ENCODE measurements at places on chromosomes 6 and 20.
A peak's percentile ranks its signal among the peaks of the same experiment; 100 is the strongest.

DNA sequence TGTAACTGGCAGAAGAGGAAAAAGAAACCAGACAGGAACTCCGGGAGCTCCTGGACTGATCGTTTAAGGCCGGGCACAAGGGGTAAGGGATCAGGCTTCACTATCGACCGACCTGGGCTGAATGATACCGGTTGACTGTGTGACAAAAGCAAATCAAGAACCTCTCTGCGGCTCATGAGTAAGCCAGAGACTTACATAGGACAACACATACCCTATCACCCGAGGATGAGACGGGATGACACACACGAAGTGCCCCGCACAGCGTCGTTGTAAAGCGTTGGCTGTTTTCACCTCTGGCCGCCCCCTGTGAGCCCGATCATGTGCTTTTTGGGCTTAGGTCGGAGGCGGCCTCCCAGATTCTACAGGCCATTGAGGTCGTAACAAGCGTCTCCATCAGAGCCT is 695 bp upstream of the TGIF2 start:
- DNase-seq = no peak

- DNase-seq = peak; percentile 19
These were observed 7.5 kb upstream of the CCDC28A start for GRCh38 chr6:138765896-138766655.

DNA sequence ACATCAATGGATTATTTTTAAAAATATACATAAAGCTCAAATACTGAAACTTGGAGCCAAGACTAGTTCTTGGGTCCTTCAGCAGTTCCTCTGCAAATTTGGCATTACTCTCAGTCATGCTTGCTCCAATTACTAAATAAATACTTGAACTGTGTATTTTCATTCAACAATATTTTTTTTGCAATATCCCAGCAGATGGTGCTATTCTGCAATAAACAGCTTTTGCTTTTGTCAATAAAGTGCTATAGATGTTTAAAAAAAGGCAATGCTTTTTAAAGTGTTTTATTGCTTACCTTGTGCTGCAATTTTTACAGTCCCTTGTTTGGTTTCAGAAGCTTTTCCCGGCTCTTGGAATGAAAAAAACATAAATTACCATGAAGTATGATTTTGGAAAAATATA is 243.4 kb downstream of the TRDN start:
- DNase-seq = peak; percentile 79

- no peak for DNase-seq
These were observed 30.5 kb downstream of the CNR1 start for GRCh38 chr6:88135578-88136114.

DNA sequence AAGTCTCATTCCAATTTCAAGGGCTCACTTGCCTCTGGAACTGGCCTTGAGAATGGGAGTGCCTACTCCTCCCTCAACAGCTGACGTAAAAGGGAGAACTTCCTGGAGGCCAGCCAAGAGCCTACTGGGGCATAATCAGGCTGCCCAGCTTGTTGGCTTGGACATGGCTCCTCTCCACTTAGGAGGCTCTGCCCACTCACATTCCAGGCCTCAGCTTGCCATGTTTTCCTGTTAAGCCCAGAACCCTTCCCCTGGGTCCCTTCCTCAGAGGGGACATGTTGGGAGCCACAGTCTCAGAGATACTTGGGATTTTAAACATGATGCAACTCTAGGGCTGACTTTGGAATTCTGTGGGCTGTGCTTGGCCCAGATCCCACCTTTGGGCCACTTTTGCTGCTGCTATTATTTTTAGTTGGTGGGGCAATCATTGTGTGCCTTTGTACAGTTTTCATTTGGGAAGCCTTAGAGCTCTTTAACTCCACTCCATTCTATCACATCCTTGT is 31.5 kb upstream of the ADTRP start:
- DNase-seq = peak; percentile 1

DNA sequence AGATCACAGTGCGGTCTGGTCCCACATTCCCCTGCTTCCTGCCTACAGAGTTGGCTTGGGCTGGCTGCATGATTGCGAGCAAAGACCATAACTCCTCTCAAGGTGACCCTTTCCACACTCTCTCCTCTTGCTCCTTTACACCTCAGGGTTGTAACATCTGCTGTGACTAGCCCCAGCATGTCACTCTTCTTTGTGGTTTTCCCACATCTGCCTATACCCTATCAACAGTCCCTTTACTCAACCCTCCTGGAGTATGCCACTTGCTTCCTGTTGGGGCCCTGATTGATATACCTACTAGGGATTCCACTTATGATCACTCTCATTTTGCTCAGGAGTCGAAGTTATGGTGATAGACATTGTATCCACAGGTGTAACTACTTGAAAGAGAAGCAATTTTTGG is 58.9 kb upstream of the SGK1 start:
- no peak for DNase-seq

GRCh38 chr20:43939762-43940121 is 25.1 kb downstream of the TOX2 start:
- DNase-seq = no peak

- no peak for DNase-seq
These were observed 102.8 kb downstream of the NRSN1 start for GRCh38 chr6:24228681-24229255.

GRCh38 chr6:55853008-55854001 is 22.1 kb downstream of the BMP5 start:
- no peak for DNase-seq

DNA sequence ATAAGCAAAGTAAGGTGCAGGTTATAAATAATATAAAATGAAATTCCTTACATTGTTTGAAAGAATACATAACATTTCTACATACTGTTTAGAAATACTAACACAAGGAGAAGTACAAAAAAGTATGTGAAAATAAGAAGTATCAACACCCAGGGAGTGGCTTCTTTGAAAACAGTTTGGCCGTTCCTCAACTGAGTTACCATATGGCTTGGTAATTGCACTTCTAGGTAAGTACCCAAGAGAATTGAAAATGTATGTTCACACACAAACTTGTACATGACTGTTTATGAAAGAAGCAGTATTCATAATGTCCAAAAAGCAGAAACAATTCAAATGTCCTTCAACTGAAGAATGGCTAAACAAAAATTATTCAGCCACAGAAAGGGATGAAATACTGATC is 30.7 kb downstream of the PAK5 start:
- DNase-seq = no peak

DNA sequence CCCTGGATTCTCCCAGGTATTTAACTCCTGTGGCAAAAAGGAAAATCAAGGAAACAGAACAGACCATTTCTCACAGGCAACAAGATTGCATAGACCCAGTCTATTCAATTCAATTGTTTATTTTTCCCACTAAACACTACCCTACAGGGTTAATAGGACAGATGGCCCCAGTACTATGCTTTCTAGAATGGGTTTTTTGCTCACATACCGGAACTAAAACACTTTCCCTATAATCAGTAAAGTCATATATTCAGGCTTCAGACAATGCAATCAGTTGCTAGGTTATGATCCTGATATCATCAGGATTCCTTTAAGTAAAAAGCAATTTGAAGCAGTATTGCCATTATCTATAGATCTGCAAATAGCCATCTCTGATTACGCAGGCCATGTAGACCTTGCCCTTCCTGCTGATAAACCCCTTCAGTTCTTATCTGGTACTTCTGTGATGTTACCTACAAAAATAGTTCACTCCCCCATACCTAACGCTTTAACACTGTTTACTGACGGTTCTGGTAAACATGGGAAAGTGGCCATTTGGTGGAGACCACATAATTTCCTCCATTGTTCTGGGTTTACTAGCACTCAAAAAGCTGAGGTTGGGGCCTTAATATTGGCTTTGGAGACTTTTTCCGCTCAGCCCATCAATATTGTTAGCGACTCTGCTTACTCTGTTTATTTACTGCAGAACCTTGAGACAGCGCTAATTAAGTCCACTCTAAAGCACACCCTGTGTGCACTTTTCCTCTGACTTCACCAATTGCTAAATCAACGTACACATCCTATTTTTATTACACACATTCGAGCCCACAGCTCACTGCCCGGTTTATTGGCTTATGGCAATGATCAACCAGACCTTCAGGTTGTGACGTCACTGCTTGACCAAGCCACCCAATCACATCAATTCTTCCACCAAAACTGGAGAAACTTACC is 666.0 kb downstream of the PHF3 start:
- no peak for DNase-seq

DNA sequence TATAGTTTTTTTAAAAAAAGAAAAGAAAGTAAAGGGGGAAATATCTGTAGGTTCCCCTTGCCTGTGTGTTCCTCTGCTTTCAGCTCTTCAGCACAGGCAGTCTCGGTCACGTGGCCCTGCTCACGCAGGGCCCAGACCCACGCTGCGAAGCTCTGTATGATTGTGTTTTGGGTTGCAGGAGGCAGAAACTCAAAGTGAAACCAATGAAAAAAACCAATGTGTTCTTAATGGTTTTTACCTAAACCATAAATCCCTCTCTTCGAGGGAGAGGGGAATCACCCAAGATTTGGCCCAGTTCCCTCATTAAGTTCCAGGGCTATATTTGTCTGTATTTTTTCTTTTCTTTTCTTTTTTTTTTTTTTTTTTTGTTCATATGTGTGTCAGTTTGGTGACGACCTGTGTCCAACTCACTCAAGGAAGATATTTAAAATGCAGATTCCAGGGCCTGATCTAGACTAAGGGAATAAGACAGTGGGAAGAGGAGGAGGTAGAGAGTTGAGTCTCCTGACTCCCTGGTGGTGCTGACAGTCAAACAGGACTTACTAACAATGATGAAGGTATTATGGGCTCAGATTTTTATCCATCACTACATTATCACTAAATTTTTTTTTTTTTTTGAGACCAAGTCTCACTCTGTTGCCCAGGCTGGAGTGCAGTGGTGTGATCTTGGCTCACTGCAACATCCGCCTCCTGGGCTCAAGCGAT is 33.8 kb upstream of the RREB1 start:
- DNase-seq = no peak

GRCh38 chr6:108581237-108581931 is 20.7 kb downstream of the FOXO3 start:
- DNase-seq = no peak

- DNase-seq = peak; percentile 61
These were observed 459.6 kb downstream of the UTRN start for GRCh38 chr6:144744720-144745119.

- DNase-seq = no peak
These were observed 8.0 kb downstream of the LPIN3 start for GRCh38 chr20:41348430-41349172.

DNA sequence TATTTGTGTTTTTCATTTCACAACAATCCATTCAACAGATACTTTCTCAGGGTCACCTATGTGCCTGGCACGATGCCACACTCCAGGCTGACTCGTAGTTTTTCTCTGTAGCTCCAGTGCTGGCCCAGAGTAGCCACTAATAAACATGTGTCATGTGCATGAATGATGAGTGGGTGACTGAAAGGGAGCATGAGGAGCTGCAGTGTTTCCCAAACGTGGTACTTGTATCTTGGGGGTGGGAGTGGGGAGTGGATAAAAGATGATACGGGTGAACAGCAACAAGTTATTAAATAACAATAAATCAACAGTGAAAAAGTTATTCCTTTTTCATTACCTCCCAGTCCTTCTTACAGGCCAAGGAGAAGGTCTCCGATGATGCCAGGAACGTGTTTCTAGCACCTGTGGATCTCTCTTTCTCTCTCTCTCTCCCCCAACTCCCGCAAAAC is 17.1 kb downstream of the SRXN1 start:
- no peak for DNase-seq
